Pancreas (tissue), 10 donors: ENCODE measurements at places on chromosomes 3 and 15.

DNA sequence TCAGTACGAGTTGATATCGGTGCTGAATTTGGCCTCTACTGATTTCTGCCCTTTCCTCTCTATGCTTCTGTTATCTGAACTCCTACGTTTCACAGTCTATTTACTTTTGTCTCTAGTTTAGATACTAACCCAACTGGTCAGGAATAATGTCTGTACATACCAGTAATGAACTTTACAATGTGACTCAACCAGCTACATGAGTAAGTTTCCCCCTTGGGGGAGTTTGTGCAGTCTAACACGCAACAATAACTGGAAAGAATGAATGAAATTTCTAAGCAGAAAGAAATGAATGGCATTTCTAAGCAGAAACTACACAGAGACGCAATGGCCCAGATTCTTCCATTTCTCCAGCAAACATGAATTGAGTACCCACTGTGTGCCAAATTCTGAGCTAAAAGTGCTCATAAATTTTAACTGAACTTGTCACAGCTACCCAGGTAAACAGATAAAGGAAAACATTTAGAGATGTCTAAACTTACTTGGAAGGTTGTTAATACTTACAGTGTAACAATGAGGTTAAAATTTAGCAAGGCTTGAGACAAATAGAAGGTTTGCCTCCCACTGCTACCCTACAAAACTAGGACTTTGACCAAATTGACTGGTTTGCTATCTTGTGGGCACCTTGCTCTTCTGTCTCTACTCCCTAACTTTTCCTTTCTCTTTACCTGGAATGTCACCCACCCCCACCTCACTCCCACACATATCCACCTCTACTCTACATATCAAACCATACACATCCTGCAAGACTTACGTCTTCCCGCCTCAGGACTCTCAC, 11.6 kb downstream of the UPK1B start:
- H3K4me3 ChIP-seq = no peak overlapping the region
- no peak for DNase-seq
- H3K4me1 ChIP-seq = peaks cover 4% of the 10 kb centered on the region
- H3K27ac ChIP-seq = peak overlapping the region; percentile 23

DNA sequence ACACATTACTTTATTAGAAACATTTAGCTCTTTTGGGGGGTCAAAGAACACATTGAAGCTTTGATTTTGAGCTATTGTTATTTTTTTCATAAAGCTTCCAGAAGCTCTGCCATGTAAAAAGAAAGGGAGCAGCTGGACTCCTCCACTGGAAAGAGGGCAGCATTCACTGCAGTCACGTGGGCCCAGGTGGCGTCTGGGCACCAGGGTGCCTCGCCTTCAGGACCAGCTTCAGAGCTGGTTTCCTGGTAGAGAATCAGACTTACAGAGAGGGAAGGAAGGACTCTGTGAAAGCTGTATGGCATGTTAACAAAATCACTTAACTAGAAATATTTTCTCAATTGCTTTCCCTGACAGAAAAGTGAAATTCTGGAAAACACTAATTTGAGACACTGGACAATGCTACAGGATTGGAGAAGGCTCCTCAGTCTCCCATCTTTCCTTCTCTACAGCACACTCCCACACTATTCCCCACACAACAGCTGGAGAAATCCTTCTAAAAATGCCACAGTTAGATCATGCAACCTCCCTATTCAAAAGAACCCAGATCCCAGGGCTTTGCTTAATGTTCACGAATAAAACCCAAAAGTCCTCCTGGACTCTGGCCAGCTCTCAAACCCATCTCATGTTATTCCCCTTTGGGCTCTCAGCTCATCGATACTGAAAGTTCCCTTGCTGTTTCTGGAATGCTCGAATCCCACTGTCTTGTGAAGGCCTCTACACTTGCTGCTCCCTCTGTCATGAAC, 83.2 kb downstream of the NFKBIZ start:
- H3K4me3 ChIP-seq = no peak overlapping the region
- H3K27ac ChIP-seq = no peak overlapping the region
- H3K4me1 ChIP-seq = no peaks in the 10 kb centered on the region
- H3K27me3 ChIP-seq = no peaks in the 10 kb centered on the region
- no peaks in the 10 kb centered on the region for H3K36me3 ChIP-seq
- DNase-seq = no peak

GRCh38 chr3:150875548-150875947, 29.7 kb downstream of the MINDY4B start:
- no peaks in the 10 kb centered on the region for H3K36me3 ChIP-seq
- no peaks in the 10 kb centered on the region for H3K4me1 ChIP-seq
- no peak for DNase-seq
- H3K4me3 ChIP-seq = no peak overlapping the region
- H3K27me3 ChIP-seq = no peaks in the 10 kb centered on the region

DNA sequence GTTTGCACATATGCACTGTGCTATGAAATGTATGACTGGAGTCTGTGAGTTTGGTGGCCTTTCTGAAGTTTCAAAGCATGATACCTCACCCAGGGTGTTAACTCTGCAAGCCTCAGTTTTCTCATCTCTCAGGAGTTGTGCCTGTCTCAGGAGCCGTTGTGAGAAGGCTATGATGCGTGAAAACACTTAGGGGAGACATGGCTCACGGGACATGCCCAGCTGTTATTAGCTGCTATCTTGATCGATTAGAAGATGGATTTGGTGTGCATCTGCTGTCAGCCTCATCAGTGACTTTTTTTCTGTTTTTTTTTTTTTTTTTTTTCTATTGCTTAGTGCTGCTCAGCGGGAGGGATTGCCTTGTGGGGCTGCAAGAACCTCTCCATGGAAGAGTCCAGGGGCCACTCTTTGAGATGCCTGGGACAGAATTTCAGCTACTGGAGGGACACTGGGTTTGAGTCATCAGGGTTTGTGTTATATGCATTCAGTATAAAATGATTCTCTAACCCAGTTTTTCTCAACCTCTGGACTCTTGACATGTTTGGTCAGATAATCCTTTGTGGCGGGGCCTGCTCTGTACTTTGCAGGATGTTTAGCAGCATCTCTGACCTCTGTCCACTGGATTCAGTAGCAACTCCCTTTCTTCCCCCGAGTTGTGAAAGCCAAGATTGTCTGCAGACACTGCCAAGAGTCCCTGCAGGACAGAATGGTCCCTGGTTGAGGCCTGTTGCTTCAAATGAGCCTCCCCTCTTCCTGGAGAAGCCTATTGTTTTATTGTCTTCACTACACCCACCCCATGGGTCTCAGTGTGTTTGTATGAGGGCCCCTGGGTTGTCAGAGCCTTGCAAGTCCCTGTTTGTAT, 181.4 kb downstream of the CACNA2D3 start:
- H3K27ac ChIP-seq = no peak overlapping the region
- H3K27me3 ChIP-seq = no peaks in the 10 kb centered on the region

- no peak overlapping the region for H3K4me3 ChIP-seq
- no peaks in the 10 kb centered on the region for H3K4me1 ChIP-seq
- DNase-seq = no peak
- no peaks in the 10 kb centered on the region for H3K36me3 ChIP-seq
- H3K27ac ChIP-seq = no peak overlapping the region
- no peaks in the 10 kb centered on the region for H3K27me3 ChIP-seq
Measured at GRCh38 chr3:40020689-40021088, 211.3 kb downstream of the MYRIP start.

GRCh38 chr3:102715030-102715697, 280.3 kb downstream of the ZPLD1 start:
- no peaks in the 10 kb centered on the region for H3K36me3 ChIP-seq
- no peaks in the 10 kb centered on the region for H3K4me1 ChIP-seq
- no peaks in the 10 kb centered on the region for H3K27me3 ChIP-seq

- peaks cover 4% of the 10 kb centered on the region for H3K36me3 ChIP-seq
- no peak for DNase-seq
- no peaks in the 10 kb centered on the region for H3K4me1 ChIP-seq
- peak overlapping the region; percentile 50 for H3K27ac ChIP-seq
- H3K27me3 ChIP-seq = no peaks in the 10 kb centered on the region
- H3K4me3 ChIP-seq = peak overlapping the region; percentile 67
Measured at GRCh38 chr3:52054661-52055511, 1.5 kb downstream of the DUSP7 start.

GRCh38 chr3:182244222-182244971, 532.7 kb downstream of the SOX2 start:
- H3K36me3 ChIP-seq = no peaks in the 10 kb centered on the region
- H3K27ac ChIP-seq = no peak overlapping the region
- no peaks in the 10 kb centered on the region for H3K27me3 ChIP-seq
- DNase-seq = no peak
- no peak overlapping the region for H3K4me3 ChIP-seq
- no peaks in the 10 kb centered on the region for H3K4me1 ChIP-seq

- no peaks in the 10 kb centered on the region for H3K27me3 ChIP-seq
- H3K4me3 ChIP-seq = no peak overlapping the region
- no peak overlapping the region for H3K27ac ChIP-seq
- no peak for DNase-seq
- no peaks in the 10 kb centered on the region for H3K4me1 ChIP-seq
- H3K36me3 ChIP-seq = no peaks in the 10 kb centered on the region
Measured at GRCh38 chr15:62734706-62735105, 307.8 kb upstream of the TPM1 start.

DNA sequence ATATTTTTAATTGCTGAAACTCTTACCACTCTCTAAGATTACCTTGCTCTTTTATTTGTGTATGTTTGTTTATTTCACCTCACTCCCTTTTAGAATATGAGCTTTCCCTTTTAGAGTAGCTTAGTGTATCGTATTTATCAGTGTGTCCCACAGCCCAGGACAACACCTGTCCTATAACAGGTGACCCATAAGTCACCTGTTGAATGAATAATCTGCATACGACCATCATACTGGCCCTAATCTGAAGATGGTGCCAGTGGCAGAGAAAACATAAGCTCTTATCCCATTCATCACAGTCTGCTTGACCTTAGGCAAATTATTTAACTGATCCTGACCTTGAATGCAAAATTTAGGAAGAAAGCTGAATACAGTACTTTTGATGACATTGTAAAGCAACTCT, 254.6 kb upstream of the NR2F2 start:
- no peaks in the 10 kb centered on the region for H3K4me1 ChIP-seq
- H3K27ac ChIP-seq = no peak overlapping the region
- no peaks in the 10 kb centered on the region for H3K27me3 ChIP-seq
- DNase-seq = no peak
- H3K4me3 ChIP-seq = no peak overlapping the region
- no peaks in the 10 kb centered on the region for H3K36me3 ChIP-seq

GRCh38 chr3:49906073-49906743, 2.5 kb upstream of the MST1R start:
- DNase-seq = no peak
- H3K4me3 ChIP-seq = peak overlapping the region; percentile 30
- no peaks in the 10 kb centered on the region for H3K36me3 ChIP-seq
- no peaks in the 10 kb centered on the region for H3K27me3 ChIP-seq

GRCh38 chr3:190323246-190323626, 990 bp upstream of the CLDN1 start:
- peaks cover 4% of the 10 kb centered on the region for H3K4me1 ChIP-seq
- no peaks in the 10 kb centered on the region for H3K27me3 ChIP-seq
- no peak overlapping the region for H3K4me3 ChIP-seq
- H3K27ac ChIP-seq = no peak overlapping the region

DNA sequence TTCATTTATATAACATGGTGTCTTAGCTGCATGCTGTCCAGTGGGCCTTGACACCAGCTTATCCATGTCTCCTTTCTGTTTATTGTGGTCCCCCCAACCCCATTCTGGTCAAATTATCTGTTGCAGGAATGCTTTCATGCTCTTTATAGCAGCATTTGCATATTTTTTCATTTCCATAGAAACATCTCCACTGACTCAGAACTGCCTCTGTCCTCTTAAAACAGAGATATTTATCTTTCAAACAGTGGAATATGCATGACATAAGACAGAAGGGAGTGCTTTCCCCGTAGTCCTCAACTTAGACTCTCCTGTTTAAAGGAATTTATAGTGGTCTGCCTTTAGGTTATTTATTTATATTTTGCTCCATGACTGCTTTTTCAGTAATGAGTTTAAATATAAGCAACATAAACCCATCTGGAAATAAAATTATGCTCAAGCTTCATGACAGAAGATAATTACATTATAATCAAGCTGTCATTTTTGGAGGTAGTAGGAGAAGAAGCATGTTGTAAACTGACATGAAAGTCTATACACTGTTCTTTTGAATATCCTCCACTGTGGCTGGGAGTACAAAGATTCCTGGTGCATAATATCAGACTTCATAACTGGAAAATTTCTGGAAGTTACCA, 179.5 kb upstream of the CD96 start:
- H3K27me3 ChIP-seq = no peaks in the 10 kb centered on the region
- H3K4me1 ChIP-seq = no peaks in the 10 kb centered on the region
- H3K27ac ChIP-seq = no peak overlapping the region

DNA sequence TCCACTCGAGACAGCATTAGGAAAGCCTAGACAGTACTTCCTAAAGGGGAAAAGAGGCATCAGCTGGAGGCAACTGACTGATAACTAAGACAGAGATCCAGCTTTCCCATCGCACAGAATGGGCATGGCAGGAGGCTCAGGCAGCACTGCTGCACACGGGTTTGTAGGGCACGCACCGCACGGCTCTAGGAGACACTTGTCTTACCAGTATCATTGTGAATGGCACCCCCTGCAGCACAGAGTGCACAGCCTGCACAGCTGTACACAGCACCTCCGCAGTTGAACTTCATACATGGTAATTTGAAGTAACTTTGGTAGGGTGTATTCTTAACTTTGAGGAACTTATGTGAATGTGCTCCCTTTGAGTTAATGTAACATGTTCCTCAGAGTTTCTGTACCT, 281.6 kb downstream of the PLCL2 start:
- no peaks in the 10 kb centered on the region for H3K27me3 ChIP-seq
- H3K27ac ChIP-seq = no peak overlapping the region
- H3K4me3 ChIP-seq = no peak overlapping the region
- DNase-seq = no peak
- H3K4me1 ChIP-seq = no peaks in the 10 kb centered on the region
